ENCODE measurements at places on chromosomes 2 and 18.

- DNase-seq, result no peak
Observed at GRCh38 chr2:240358821-240359397, 76.6 kb upstream of the GPC1 start.

DNA sequence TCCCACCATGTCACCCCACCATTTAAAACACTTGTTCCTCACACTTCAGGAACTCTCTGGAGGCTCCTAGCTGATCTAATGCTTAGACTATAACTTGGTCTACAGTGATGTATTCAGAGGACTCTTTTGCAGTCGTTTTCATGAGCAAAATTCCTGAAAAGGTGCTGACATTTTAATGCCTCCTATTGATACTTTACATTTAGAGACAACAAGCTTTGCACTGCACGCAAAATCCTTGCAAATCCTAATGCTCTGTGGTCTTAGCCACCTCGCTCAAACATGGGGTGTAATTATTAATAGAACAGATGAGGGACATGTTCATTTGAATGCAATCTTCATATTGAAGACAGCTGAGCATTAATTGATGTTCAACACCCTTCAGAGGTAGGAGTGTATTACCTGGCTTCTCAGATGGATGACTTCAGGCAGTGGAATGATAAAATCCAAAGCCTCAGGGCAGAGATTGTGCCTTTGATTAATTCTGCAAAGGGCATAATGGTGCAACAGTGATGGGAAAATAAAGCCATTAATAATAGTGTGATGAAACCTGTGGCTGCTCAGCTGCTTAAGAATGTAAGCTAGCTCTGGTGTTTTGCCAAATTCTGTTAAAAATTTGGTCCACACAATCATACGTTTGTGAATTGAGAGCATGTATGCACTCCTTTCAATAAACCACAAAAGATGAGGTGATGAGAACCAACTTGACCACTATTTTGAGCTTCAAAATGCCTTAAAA, 5.4 kb downstream of the CTAGE1 start:
- no peak for DNase-seq

- no peak for DNase-seq
Observed at GRCh38 chr18:58128381-58129374, 84.7 kb downstream of the NEDD4L start.

GRCh38 chr2:135815269-135815668, 21.7 kb downstream of the LCT start:
- DNase-seq, result no peak

DNA sequence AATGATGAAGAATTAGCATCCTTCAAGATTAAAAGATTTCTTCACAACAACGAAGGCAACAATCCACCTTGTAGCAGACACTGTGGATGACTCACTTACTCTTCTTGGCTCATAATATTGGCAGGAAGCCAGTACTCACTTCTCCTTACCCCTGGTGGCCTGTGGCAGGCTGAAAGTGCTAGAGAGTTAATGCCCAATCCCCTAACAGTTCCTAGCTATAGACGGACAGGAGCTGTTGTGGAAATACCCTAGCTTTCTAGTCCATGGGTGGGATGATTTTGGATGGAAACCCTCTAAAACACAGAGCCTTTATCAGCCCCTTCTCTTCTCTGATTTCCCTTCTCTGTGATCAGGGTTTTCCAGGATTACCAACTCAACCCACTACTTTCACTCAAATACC, 128.6 kb upstream of the NYAP2 start:
- no peak for DNase-seq

DNA sequence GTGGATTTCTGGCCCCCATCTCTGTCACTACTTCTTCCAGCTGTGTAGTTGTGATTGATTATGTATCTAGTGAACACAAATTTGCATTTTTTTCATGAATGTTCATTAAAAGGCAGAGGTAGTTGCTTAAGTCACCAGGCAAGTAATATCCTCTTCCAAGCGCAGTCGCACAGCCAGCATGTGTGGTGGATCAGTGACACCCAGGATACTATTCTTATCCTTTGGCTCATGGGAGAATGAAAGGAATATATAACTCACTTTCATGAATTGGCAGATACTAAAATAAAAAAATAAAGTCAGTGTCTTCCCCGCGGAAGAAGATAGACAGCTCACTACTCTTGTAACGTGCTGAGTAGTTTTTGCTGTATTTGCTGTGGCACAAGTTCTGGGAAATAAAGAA, 387.8 kb downstream of the CDH7 start:
- DNase-seq, result no peak

GRCh38 chr18:48994044-48994651, 43.4 kb upstream of the SMAD7 start:
- DNase-seq, result no peak

DNA sequence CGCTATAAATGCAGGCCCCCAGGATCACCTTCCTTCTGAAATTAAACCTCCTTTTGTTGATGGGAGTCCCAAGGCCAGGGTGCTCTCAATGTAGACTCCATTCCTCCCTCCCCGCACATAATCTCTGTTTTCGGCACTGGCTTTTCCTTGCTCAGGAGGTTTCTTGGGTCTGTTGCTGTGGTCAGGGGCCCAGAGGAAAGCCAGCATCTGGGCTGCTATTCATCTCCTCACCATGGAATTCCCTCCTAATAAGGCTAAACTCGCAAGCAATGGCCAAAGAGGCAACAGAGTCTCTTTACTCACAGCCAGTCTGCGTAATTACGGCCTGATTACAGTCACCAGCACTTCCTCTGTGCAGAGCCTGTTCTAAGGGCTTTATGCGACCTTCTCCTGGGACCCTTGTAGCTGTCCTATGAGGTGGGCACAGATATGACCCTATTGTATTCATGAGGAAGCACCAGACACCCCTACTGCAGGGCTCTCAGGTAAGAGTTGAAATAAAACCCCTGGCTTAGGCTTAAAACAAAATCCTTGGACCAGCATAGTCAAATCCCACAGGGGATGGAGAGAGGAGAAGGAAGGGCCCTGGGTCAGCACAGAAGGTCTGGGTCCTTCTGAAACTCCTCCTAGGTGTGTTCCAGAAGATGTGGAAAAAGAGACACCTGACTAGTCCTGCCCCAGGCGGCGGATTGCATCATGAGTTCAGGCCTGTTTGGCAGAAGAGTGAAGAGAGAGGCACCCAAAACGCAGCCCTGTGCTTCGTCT, 105.0 kb upstream of the SH3BP4 start:
- DNase-seq, result no peak

- no peak for DNase-seq
Observed at GRCh38 chr18:11871501-11871900, 20.3 kb downstream of the CHMP1B start.

DNA sequence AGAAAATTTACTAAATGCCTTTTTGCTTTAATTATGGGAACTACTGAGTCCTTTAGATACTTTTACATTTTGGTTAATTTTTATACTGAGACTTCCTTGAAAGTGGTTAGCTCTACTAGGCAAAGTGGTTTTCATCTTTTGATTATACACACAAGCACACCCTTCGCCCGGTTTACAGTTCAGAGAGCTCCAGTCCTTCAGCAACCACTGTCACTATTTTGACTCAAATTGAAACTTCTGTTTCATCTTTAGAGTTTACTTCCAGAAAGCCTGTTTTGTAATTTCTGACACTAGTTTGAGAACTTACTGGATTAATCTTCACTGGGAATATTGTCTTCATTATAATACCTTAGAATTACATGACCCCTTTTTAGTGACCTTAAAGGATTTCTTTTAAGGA, 140.3 kb upstream of the FOSL2 start:
- no peak for DNase-seq

GRCh38 chr2:60806988-60807681, 51.1 kb downstream of the PAPOLG start:
- no peak for DNase-seq

GRCh38 chr2:161708350-161708975, 84.2 kb downstream of the SLC4A10 start:
- DNase-seq, result no peak

GRCh38 chr2:188788621-188789020, 185.6 kb upstream of the COL3A1 start:
- no peak for DNase-seq

GRCh38 chr2:72924353-72925240, 7.3 kb downstream of the EMX1 start:
- DNase-seq, result no peak

DNA sequence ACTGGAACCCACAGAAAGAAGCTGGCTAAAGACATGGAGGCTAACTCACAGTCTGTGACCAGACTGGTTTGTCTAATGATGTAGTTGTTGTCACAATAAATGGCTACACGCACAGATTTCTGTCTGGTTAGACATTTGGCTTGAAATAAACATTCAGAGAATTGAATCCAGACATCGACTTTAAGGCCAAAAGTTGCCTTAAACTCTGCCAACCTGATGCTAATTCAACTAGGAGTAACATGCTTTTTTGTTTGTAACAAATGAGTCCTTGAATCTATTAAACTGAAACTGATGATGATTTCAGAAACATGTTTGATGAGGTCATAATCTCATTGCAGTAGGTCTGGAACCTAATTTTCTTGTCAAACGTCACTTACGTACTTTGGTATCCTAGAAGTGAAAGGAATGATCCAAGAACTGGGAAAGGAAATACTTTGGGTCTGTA, 123.8 kb downstream of the ERBB4 start:
- DNase-seq, result no peak

GRCh38 chr2:143261986-143262385, 132.8 kb downstream of the ARHGAP15 start:
- no peak for DNase-seq

- no peak for DNase-seq
Observed at GRCh38 chr18:35470435-35470834, 27.3 kb downstream of the INO80C start.

GRCh38 chr2:24054366-24055010, 4.9 kb downstream of the FKBP1B start:
- no peak for DNase-seq

GRCh38 chr2:43278564-43279220, 52.3 kb upstream of the ZFP36L2 start:
- no peak for DNase-seq

GRCh38 chr2:36748166-36748565, 51.7 kb downstream of the VIT start:
- DNase-seq, result no peak

GRCh38 chr2:47180531-47180930, 25.4 kb upstream of the STPG4 start:
- no peak for DNase-seq

- no peak for DNase-seq
Observed at GRCh38 chr2:28755421-28755820, 3.8 kb downstream of the PPP1CB start.

GRCh38 chr18:72329533-72329932, 214.6 kb downstream of the CBLN2 start:
- no peak for DNase-seq

- DNase-seq, result peak; percentile 10
Observed at GRCh38 chr18:35497027-35497369, 762 bp downstream of the INO80C start.

- no peak for DNase-seq
Observed at GRCh38 chr18:61554117-61554776, 221.0 kb downstream of the CDH20 start.

DNA sequence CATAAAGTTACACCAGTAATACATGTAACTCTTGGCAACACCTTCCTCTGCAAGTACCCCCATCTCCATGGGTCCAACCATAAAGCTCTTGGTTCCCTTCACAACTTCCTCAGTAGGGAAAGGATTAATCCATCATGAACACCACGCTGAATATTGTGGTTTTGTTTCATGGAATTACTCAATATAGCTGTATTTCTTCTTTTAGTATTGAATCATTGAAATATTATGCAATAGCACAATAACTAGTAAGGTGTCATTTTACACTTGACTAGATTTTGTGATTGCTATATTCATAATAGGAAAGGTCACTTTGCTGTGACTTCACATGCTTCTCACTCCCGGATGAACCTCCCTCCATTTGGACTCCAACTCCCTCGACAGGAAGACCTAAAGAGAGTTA, 29.7 kb upstream of the PID1 start:
- no peak for DNase-seq

GRCh38 chr2:224546926-224547325, 38.2 kb downstream of the CUL3 start:
- DNase-seq, result no peak

- no peak for DNase-seq
Observed at GRCh38 chr2:113201496-113202304, 27.9 kb downstream of the PSD4 start.

DNA sequence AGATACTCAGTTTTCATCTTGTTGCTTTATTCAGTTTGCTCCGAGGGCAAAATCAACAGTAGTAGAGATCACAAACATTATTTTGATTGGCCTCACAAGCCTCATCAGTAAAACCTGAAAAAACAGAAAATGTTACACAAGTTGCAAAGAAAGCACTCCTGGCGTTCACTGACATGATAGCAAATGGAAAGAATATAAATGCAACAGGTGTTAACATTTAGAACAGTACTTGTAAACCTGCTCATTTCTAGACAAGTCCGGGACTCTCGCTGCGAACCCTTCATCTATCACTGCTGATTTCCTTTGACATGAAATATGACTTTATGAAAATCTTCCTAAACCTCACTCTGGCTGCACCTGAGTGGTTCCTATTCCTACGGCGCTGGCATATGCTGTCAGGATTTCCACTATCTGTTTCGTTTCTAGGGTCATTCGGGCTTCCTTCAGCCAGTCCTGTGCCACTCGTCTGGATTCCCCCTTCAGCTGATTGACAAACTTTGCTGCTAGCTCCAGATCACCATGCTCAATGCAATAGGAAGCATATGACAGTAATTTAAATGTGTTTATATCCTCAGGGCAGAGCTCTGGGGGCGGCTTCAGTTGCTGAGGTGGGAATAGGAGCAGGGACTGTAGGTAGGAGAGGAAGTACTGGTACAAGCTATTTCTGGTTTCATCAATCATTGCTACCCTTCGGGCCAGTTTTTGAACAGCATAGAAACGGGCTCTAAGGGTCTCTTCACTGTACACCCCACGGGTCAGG, 38.1 kb downstream of the PTCD3 start:
- no peak for DNase-seq

- no peak for DNase-seq
Observed at GRCh38 chr2:8543060-8543382, 138.8 kb upstream of the ID2 start.

GRCh38 chr18:22567794-22568193, 150.1 kb upstream of the CTAGE1 start:
- DNase-seq, result no peak

DNA sequence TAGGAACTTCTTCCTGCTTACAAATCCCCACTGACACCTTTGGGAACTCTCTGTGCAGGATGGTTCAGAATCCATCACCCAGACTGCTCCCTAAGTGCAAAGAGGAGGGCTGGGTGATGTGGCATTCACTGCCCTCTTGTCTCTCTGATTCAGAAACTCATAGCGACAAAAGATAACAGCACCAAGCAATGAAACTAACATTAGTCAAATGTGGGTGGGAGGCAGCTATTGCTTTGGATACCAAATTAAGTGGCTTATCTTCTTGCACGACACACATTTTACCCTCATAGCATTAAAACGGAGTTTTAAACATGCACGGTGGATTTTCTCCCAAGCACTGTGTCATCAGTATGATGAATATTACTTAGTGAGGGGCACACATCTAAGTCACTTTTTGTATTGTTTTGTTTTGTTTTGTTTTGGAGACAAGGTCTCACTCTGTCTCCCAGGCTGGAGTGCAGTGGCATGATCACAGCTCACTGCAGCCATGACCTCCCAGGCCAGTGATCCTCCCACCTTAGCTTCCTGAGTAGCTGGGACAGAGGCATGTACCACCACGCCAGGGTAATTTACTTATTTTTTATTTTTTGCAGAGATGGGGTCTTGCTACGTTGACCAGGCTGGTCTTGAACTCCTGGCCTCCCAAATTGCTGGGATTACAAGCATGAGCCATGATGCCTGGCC, 40.9 kb upstream of the NEB start:
- DNase-seq, result no peak

- DNase-seq, result no peak
Observed at GRCh38 chr2:39394516-39394961, 42.5 kb downstream of the MAP4K3 start.

Measured in HAP-1 (cell line).